ENCODE measurements at places on chromosomes 1 and 21.

DNA sequence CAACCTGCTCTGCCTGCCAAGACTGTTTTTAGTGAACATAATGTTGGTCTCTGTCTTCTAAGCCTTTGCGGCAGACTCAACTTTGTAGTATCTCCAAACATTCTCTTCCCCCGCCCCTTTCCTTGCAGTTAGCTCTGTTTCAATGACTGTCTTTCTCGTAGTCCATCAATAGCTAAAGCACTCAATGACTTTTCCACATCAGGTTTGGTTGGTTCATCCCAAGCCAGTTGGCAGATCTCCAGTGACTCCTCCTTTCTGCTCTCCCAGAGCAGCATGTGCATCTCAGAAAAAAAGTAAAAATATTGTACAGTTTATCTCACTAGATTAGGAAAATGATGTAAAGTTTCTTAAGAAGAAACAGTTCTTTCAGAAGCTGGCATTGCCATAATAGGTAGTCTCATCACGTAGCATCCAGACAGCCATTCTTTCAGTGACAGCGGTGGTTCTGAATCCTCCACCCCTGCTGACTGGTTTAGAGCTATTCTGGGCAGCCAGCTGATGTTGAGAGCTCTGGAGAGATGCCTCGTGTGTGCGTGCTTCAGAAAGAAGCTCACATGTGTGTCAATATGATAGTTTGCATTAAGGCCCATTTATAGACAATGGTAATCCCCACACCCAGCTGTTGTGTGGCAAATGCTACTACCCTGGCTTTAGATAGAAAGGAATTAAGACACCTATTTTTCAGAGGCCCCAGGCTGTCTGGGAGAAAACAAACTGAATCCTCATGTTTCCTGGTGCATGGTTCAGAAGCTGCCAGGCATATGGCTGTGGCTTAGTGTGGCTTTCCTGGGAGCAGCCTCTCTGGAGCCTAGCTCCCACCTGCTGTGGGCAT is 53.2 kb downstream of the CNN3 start:
- peak; percentile 73 for DNase-seq

DNA sequence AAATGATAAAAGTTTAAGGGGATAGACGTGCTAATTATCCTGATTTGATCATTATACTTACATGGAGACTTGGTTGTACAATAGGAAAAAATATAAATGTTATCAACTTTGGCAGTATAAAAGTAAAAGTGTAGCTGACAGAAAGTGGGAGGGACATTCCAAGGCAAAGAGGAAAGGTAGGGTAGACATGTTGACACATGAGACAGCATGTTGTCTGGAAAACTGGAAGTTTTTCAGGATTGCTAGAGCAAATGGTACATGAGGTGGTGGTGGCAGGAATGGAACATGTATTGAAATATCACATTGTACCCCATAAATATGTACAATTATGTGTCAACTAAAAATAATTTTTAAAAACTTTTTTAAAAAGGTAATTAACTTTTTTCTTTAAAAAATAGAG is 13.2 kb downstream of the DIPK1A start:
- no peak for DNase-seq

- DNase-seq, result no peak
These were observed 1.3 kb downstream of the CMPK1 start for GRCh38 chr1:47334765-47335435.

GRCh38 chr1:153882296-153882912 is 40.4 kb downstream of the GATAD2B start:
- DNase-seq, result no peak

GRCh38 chr1:245411245-245412036 is 256.7 kb downstream of the KIF26B start:
- no peak for DNase-seq

DNA sequence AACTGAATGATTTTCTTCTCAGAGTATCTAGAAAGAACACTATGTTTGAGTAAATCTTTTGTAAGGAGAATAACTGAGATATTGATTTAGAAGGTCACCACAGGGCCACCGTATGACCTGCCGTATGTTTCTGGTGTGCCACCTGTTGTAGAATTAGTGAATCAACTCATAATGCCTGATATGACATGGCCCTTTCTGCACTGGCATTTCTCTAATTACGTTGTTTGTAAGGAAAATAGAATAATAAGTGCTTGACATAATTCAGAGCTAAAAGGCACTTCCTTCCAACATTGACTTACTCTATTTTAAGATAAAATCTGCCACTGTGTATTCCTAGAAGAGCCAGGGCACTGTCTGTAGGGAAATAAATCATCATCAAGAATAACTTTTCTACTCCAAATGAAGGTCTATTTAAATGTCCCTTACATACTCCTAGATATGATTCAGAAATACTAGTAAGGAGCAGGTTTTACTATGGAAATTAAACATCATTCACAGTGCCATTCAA is 101.7 kb downstream of the PHTF1 start:
- no peak for DNase-seq

DNA sequence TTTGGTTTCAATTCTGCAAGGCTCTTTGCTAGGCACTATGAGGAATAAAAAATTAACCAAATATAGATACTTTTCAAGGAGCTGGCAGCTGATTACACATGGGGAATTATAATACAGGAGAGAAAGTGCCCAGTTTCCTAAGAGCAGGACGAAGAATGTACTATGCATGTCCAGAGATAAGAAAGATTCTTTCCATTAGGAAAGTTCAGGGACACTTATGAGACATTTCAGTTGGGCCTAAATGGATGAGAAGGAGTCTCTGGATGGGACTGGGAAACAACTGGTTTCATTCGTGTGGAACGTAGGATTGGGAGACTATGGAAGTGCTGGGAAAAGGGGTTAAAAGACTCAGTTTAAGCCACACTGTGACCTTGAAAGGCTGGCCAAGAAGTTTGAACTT is 63.5 kb upstream of the MROH9 start:
- no peak for DNase-seq

DNA sequence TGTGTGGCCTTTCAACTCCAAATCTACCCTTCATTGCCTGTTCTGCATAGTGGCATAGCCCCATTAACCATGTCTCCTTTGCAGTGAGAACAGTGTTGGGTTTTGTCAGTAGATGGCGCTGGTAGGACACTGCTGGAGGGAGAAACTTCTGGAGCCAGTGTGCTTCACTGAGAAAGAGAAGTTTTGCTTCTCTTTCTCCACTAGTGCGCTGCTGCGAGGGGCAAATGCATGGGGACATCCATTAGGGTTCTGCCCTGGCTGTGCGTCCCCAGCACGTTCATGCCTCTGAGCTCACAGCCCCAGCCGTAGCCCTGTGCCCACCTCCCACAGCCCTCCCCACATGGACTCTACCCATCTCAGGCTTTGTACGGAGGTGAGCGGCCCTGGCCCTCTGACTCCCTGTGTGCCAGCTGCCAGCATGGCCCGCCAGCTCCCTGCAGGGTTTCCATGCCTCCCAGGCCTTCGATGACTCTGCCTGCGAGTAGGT is 53.1 kb downstream of the RIMS3 start:
- peak; percentile 3 for DNase-seq

GRCh38 chr1:44678626-44679025 is 4.1 kb downstream of the ARMH1 start:
- DNase-seq, result no peak

GRCh38 chr1:44505210-44505993 is 100.3 kb downstream of the RNF220 start:
- no peak for DNase-seq

DNA sequence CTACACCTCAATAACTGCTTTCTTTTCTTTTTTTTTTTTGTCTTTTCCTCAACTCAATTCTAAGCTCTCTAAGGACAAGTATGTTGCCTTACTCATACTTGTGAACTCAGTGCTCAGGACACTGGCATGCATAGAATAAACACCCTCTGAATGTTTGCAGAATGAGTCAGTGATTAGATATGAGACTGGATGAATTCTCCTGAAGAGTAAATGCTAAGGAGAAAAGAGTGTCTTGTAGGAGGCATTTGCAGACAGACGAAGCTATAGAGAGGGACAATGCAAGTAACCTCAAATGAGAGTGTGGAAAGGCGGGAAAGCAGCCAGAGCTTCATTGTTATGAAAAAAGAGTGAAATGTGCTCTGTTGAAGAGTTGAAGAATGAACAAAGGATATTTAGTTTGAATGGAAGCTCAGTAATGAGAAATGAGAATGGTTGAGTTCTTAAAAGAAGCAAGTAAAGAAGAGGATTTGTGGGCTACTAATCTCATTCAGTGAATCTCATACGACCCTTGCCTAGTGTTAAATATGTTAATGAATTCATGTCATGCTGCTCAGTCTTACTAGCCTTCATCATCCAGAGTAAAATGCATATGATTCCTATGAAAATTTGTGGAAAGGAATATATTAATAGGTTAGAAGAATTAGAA is 166.1 kb upstream of the DPYD start:
- no peak for DNase-seq

- DNase-seq, result no peak
These were observed 226.4 kb upstream of the RRP15 start for GRCh38 chr1:218058730-218059129.

GRCh38 chr21:34974162-34974981 is 74.7 kb downstream of the RUNX1 start:
- DNase-seq, result no peak

DNA sequence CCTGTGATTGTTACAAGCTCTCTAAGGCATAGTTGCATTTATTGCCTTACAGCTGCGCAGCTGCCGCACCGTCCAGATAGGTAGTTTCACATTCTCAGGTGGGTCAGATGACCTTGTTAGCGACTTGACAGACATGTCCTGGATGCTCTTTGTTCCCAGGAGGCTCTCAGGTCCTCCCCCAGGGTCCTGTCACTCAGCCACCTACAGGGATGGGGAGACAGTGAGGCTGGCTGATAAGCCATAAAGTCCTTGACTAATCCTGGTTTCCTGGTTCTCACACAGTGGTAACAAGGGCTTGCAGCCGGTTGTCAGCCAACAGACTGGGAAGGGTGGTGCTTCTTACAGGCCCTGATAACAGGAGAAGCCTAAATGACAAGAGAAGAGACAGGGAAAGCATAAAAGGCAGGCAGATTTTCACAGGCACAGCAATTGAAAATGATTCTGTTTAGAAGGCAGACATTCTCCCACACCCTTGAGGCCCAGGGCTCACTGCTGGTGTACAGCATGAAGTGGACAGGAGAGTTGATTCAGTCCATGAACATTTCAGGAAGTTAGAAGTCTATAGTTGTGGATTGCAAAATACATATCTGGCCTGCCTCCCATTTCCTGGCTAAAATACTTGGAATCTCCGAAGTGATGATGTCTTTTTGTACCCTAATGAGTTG is 2.9 kb downstream of the ARF1 start:
- DNase-seq, result no peak

DNA sequence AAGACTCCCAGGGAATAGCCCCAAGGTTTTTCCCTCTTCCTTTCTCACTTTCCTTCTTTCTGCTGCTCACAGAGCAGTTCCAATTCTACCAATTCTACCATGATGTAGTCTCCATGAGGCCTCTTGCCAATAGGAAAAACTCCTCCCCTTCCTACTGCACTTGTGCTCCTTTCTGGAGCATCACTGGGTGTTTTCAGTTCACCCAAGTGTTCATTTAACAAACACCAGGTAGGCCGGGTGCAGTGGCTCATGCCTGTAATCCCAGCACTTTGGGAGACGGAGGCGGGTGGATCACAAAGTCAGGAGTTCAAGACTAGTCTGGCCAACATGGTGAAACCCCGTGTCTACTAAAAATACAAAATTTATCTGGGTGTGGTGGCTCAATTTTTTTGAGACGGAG is 26.6 kb upstream of the H3-3A start:
- no peak for DNase-seq

DNA sequence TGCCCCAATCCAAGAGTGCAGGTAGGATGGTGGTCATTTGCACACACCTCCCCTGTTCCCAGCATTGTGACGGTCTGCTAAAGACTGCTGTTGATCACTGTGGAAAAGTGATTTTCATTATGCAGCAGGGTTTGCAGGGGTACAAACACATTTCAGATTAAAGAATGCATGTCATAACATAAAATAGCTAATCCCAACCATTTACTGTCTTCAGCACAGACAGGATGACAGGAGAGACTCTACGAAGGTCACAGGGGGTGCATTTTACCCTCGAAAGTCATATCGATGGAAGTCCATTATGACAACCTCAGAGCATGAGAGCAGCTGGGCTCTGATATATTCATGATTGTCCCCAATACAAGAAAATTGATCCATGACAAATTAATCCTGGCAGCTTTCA is 302.6 kb downstream of the AJAP1 start:
- no peak for DNase-seq

DNA sequence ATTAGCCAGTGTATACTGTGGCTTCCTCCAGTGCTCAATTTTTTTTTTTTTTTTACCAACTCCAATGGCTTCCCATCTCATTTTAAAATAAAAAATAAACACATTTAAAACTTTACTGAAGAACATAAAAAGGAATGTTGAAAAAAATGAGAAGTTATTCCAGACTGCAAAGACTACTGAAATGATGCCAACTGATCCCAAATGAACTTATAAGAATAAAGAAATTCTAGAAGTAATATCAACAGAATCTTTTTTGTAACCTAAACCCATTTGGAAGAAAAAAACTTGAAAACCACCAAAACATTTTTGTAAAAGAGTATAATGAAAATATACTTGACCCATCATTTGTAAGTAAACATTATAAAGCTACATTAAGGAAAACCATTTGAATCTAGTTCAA is 129.4 kb downstream of the FAF1 start:
- DNase-seq, result no peak

DNA sequence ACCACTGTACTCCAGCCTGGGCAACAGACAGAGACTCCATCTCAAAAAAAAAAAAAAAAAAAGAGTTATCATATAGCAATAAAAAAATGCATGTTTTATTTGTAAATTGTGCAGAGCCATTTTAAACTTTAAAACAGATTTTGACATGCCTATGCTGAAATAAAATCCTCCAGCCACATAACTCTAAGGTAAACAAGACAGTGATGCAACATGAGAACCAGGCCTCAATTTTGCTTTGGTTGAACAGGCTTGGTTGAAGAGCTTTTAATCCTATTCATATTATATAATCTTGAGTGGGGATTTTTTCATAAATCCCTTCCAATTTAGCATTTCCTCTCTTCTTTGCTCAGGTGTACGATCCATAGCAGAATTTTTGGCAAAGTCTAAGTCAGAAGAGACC is 26.1 kb downstream of the ARMH1 start:
- DNase-seq, result no peak

- DNase-seq, result no peak
These were observed 177.7 kb downstream of the URB2 start for GRCh38 chr1:229803626-229804217.

All from NCI-H187 treated with DMSO at 0.1 percent for 48 hours (cell line).